ENCODE measurements at places on chromosomes 2 and 18.

- no peak for DNase-seq
Measured at GRCh38 chr2:101127319-101128056, 23.7 kb downstream of the TBC1D8 start.

- DNase-seq = peak; percentile 40
Measured at GRCh38 chr18:61993831-61994230, 101.0 kb upstream of the RNF152 start.

DNA sequence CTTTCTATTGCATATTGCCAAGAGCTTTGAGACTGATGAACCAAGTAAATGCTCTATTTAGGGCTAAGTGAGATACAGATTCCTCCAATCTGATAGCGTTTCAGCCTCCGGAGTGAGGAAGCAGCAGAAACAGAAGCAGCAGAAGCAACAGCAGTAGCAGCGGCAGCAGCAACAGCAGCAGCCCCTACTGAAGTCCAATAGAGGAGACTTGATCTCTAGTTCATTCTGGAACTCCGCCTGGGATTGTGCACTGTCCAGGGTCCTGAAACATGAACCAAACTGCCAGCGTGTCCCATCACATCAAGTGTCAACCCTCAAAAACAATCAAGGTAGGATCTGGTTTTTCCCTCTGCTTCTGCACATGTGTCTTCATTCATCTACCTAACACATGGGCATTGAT is at the start of gene DPP10:
DPP10 (plus strand) TSS at position 132 of the 400 bp plus-strand sequence.
- peak; percentile 9 for DNase-seq

DNA sequence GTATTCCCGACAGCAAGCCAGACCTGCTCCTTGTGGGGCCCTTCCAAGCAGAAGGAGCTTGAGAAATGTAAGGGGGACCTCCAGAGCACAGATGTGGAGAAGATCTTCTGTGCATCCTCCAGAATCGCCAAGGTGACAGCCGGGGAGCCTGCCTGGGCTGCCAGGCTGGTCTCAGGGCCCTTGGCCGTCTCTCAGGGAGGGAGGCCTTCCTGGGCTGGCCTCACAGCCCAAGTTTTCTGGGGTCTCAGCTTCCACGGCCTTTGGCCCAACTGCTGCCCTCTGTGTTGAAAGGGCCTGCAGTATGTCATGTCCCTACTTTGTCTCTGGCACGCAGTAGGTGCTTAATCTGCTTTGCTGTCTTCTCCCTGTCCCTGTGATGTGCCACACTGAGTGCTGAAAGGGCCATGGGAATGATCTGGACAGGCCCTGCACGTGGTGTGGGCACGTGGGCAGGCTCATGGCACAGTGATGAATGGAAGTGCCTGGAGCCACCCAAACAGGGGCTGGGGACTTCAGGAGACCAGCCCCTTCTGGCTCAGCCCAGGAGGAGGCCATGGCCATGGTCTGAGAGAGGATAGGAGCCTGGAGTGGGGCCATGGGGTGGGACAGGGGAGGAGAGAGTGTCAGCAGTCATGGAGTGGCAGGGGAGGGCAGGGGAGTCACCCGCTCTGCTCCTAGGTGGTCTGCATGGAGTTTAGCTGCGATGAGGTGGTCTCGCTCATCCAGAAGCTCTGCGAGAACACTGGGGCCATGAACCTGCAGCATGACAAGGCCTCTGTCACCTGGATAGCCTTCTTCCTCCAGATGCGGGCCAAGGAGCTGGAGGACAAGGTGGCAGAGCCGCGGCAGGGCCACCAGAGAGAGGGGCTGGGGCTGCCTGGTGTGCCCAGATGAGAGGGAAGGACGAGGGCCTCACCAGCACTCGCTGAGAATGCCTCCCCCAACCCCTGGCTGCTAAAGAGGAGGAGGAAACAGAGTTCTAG is 35.4 kb downstream of the HJURP start:
- no peak for DNase-seq

- no peak for DNase-seq
Measured at GRCh38 chr2:208548700-208549099, 142.1 kb downstream of the PTH2R start.

DNA sequence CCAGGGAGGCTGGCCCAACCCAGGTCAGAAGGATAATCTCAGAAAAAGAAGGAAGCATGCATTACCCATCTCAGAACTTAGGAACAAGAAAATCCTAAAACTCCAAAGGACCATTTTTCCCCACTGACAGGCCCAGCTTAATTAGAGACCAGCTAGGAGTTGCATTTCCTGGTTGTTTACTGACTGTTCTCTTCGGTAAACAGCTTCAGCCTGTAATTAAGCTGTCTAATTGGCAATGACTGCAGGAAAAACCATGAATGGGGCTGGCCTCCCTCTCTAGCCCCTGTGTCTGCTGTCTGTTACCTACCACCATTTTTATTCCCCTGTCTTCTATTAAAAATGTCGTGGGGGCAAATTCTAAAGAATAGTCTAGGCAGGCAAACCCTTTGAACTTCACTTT is 146.5 kb downstream of the AGAP1 start:
- no peak for DNase-seq

- no peak for DNase-seq
Measured at GRCh38 chr2:109523121-109523520, 90.6 kb downstream of the SEPTIN10 start.

GRCh38 chr18:79866889-79867574 is 69.3 kb downstream of the KCNG2 start:
- DNase-seq = no peak

DNA sequence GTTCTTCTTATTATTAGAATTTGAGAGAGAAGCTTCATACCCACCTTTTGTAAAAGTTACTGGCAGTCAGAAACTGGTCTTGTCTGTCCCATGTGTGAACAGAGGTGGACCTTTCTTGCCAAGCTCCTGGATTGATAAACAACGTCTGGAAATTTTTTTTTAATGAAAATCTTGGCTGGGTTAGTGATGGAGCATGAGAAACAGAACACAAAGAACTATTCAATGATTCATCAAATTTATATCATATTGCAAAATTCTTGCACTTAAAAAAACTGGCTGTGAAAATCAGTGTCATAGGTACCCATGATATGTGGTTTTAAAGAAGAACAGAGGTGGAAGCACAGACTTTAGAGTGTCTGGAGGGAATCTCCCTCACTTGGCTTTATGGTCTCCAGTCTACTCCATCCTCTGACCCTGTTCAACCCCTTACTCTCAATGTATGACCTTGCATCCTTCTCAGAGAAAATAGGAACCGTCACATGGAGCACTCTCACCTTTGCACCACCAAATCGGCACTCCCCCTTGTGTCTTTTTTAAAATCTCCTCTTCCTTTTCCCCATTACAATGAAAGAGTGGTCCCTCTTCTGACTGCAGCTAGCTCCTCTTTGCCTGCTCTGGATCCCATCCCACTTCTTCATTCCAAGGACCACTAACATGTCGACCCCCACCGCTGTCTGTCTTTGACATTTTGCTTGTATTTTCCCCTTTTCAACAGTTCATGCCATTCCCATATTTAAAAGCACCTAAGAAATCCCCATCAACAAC is 58.2 kb downstream of the COPS8 start:
- peak; percentile 72 for DNase-seq

- no peak for DNase-seq
Measured at GRCh38 chr18:79844999-79845563, 47.3 kb downstream of the KCNG2 start.

GRCh38 chr2:55804535-55804934 is 110.9 kb upstream of the PNPT1 start:
- DNase-seq = no peak

GRCh38 chr2:58633613-58634365 is 392.7 kb upstream of the FANCL start:
- peak; percentile 8 for DNase-seq

- DNase-seq = no peak
Measured at GRCh38 chr2:12397854-12398253, 318.9 kb upstream of the TRIB2 start.

GRCh38 chr2:111659361-111660333 is 224.3 kb downstream of the ANAPC1 start:
- peak; percentile 86 for DNase-seq

GRCh38 chr2:203694191-203694590 is 12.2 kb upstream of the CD28 start:
- DNase-seq = no peak

DNA sequence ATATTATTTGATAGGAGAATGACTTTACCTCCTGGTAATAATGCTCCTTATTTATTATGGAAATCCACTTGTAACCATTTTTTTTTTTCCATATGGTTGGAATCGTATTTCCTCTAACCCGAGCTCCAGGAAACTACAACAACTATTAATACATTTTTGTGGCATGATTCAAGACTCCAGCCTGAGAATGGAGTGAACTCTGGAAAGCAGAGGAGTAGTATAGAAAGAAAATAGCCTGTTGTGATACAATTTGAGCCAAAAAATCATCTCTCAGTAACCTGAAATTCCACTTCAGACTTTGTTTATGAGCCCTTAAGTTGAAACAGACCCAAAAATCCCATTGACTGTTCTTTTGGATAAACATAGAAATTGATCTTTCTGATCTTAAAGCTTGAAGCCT is 921.1 kb downstream of the SOCS6 start:
- DNase-seq = no peak

GRCh38 chr2:58235984-58236383 is 5.1 kb downstream of the FANCL start:
- no peak for DNase-seq

- no peak for DNase-seq
Measured at GRCh38 chr2:43255296-43255910, 29.0 kb upstream of the ZFP36L2 start.

DNA sequence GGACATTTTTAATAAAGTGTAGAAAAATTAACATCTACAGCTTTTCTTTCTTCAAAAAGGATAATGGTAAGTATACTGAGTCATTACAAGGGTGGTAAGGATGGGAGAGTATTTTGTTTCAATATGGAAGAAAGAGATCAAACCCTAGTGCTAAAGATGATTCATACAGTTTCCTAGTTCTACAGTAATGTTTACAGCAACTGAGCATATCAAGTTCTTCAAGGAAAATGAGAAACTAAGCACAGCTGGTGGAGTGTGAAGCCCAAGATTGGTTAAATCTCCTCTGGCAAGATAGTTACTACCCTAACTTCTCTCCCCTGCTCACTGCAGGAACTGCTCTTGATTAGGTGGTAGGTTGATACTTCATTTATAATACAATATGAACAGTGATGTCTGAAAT is 467.5 kb downstream of the XIRP2 start:
- DNase-seq = peak; percentile 4

DNA sequence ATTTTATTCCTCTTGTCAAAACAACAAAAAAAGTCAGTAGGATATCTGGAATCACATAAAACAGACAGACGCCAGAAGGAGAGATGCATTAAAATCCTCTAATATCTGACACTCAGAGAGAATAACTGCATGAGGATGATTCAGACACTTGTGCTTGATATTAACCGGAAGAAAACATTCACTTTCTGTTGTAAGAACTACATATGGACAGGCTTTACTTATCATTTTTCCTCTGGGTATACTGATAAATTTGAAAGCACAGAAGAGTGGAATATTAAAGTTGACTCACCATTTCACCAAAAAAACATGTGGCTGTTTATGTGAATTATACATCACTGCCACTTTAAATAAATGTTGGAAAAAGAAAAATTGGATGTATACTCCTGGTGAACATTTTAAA is 589.1 kb upstream of the CDH2 start:
- peak; percentile 29 for DNase-seq

- DNase-seq = no peak
Measured at GRCh38 chr18:10530852-10531251, 5.0 kb downstream of the NAPG start.
